ENCODE measurements at places on chromosomes 1 and 21.

GRCh38 chr1:71603044-71603776, 522.4 kb upstream of the ZRANB2 start:
- no peak for DNase-seq

- no peak for DNase-seq
Measured at GRCh38 chr21:41064334-41064791, 103.6 kb upstream of the BACE2 start.

- DNase-seq = peak; percentile 24
Measured at GRCh38 chr21:39385299-39386145, 36.6 kb upstream of the HMGN1 start.

DNA sequence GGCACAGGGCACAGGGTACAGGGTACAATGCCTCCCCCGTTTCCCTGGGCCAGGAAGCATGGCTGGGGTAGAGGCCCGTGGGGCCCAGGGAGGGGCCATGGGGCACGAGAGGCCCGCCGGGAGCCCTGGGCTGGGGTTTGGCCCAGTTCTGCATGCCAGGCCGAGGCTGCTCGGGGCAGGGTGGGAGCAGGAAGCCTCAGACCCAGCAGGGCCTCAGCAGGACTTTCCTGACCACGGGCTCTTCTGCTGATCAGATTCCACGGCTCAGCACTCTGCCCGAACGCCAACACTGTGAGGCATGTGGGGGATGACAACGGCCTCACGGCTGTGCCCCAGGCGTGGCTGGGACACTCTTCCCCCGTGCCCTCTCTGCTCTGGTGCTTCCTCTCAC, 104.3 kb downstream of the NPHP4 start:
- DNase-seq = no peak

GRCh38 chr1:12464598-12465056, 153.4 kb downstream of the DHRS3 start:
- no peak for DNase-seq

- DNase-seq = no peak
Measured at GRCh38 chr1:78468521-78468920, 22.3 kb upstream of the PTGFR start.

DNA sequence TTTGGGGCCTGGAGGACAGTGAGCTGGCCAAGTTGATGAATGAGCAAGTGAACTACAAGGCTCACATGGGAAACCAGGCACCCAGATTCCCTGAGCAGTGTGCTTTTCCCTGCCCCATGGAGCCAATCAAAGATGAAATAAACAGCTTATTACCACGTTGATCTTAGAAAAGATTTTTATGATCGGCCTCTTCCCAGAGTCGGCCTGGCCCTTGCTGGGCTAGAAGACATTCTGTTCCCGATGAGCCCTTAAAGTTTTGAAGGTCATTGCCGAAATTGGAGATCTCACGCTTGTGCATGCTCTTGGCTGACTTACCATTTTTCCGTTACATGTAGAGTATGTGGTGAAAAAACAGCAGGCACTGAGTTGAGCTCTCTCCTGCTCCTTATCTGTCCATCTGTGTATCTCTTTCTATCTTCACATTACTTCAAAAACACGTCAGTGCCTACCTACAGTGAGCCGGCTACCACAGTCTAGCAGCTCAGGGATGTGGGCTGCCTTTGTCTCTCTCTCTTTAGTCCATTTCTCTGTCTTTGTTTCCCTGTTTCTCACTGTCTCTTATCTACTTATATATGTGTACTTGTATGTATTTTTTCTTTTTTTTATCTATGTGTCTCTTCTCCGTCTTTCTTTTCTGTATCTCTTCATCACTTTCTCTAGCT, 248.8 kb upstream of the USP24 start:
- DNase-seq = no peak

- no peak for DNase-seq
Measured at GRCh38 chr21:36976228-36976861, 9.9 kb upstream of the HLCS start.

GRCh38 chr1:38534473-38534823, 325.1 kb downstream of the RRAGC start:
- DNase-seq = no peak

GRCh38 chr1:185581961-185582725, 152.0 kb upstream of the HMCN1 start:
- no peak for DNase-seq

- no peak for DNase-seq
Measured at GRCh38 chr1:6668503-6668902, 33.1 kb downstream of the DNAJC11 start.

- DNase-seq = peak; percentile 3
Measured at GRCh38 chr1:50930965-50931737, 28.9 kb downstream of the FAF1 start.

GRCh38 chr1:156135930-156136871, 17.2 kb upstream of the SEMA4A start:
- DNase-seq = no peak
